Activated CD8-positive, alpha-beta memory T cell treated with anti-CD3 and anti-CD28 coated beads, Interleukin-2, amount 50 U/mL, for 48 hours (primary cell): ENCODE measurements at places on chromosomes 2 and 18.

- peak; percentile 75 for DNase-seq
Measured at GRCh38 chr2:226798422-226799210, 1.0 kb downstream of the IRS1 start.

GRCh38 chr18:35507623-35508022 is 9.9 kb upstream of the INO80C start:
- no peak for DNase-seq

- DNase-seq: no peak
Measured at GRCh38 chr2:135494917-135495316, 36.1 kb downstream of the ZRANB3 start.

DNA sequence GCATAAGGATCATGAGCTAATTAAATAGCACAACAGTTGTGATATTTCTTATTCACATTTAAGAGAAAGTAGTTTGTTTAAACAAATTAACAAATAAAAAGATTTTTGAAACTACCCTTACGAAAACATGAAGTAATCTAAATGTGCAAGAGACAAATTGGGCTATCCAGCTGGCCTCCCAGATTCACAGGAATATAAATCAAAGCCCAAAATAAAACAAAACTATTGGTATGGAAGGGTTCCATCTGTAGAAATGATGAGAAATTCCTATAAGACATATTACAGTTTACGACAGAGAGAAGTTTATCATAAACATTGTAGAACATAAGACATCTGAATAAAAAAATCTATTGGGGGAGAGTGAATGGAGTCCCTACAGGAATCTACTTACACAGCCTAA is 1125.1 kb downstream of the TDRD15 start:
- no peak for DNase-seq

- no peak for DNase-seq
Measured at GRCh38 chr18:49524349-49524748, 37.3 kb upstream of the C18orf32 start.

GRCh38 chr2:71852141-71852711 is 295.4 kb downstream of the CYP26B1 start:
- DNase-seq: no peak

- no peak for DNase-seq
Measured at GRCh38 chr2:161061786-161062185, 98.4 kb upstream of the TANK start.

- DNase-seq: no peak
Measured at GRCh38 chr18:50558948-50559751, 737 bp upstream of the MAPK4 start.

DNA sequence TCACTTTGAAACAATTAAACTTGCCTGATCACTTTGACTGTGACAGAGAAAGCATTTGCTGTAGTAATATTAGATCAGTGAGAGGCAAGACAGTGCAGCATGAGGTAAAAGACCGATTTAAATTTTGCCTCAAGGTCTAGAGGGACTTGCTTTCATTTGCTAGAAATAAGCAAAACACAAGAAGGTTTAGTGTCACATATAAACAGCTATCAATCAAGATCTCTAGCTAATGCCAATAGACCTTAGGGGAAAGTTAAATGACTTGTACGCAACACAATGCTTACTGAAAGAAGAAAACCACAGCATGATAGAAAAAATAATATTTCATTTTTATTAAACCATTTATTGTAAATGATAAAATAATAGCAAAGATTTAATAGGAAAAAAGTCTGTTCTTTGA is 113.5 kb downstream of the DSC3 start:
- no peak for DNase-seq

DNA sequence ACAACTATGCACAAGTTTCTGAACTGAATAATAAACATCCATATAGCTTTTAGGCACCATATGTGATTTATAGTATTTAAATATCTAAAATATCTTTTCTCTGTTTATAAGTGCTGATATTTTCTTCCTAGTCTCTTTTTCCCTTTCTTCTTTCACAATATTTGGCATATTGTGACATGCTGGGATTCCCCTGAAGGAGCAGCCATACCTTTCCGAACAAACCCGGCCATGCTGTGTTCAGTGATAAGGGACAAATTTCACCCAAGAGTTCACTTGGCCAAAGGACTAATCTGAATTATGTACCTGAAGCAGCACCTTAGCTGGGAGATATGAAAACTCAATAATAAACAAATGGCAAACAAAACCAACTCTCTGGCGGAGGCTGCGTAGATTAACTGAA is 250.8 kb downstream of the RDH14 start:
- DNase-seq: no peak

- no peak for DNase-seq
Measured at GRCh38 chr2:240930096-240930630, 24.0 kb downstream of the CROCC2 start.

DNA sequence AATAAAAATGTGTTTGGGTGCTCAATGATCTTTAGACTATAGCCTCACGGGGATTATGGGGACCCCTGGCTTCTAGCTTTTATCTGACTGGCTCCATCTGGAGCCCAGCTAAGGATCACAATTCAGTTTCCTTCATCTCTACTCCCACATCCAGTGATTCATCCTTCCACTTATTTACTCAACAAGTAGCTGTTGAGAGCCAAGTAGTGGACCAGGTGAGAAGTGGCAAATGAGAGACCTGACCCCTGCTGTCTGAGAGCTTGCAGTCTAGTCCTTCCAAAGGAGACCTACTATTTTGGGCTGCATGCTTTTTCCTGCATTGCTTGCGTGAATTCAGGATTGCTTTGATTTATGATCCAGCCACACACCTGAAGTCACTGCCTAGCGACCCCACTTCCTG is 10.7 kb upstream of the DSG3 start:
- DNase-seq: no peak

DNA sequence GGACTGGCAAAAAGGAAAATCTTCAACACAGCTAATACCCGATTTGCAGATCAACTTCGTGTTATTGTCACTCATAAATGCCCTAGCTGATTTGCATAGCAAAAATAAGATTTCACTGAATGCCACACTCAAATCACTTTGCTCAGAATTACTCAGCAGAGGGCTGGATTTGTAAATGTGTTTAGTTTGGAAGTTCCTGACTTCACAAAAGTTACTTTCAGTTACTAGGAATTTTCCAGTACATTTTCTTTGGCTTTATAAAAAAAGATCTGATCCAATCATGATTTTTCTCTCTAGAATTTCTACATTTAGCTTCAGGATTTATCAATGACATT is 433.3 kb upstream of the ID2 start:
- DNase-seq: no peak

DNA sequence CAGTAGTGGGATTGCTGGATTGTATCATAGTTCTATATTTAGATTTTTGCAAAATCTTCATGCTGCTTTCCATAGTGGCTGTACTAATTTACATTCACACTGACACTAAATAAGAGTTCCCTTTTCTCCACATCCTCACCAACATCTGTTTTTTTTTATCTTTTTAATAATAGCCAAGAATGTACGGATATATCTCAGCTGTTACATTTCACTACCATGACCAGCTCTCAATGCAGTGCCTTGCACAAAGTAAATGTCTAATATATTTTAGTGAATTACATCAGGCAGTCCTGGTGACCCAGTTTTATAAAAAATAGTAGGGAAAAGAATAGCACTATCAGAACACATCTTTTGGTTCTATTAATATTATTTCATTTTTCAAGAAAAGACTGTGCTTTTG is 161.8 kb downstream of the LNPK start:
- no peak for DNase-seq

DNA sequence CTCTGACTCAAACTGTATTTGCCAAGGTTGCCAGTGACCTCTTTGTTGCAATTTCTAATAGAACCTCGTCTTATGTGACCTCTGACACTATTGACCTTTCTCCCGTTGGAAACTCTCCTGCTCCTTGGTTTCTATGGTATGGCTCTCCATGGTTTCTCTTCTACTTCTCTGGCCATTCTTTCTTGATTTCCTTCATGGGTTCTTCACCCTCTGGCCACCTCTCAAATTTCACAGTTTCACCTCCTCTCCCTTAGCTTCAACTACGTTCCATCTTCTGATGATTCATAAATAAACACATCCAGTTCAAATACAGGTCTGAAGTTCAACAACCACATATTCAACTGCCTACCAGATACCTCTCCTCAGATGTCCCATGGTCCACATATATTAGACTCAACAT is 109.5 kb downstream of the CACNB4 start:
- DNase-seq: no peak

DNA sequence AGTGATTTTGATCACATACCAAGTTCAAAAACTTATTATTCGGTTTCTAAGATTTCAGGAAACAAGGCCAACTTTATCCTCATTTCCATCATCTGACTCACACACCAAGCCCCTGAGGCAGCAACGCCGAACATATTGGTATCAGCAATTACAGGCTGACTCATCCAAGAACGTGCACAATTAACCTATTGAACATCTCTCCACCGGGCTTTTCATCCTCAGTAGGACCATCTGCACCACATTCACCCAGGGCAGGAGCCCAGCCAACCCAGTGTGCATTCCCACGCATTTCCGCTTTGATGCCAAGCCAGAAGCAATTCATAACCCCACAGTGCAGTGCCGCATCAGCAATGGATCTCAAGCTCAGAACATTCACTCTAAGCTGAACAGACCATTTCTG is 52.9 kb downstream of the SCG2 start:
- DNase-seq: no peak

GRCh38 chr2:127105656-127106456 is 1.1 kb downstream of the BIN1 start:
- peak; percentile 54 for DNase-seq

GRCh38 chr2:234425639-234426603 is 71.0 kb downstream of the ARL4C start:
- DNase-seq: no peak

DNA sequence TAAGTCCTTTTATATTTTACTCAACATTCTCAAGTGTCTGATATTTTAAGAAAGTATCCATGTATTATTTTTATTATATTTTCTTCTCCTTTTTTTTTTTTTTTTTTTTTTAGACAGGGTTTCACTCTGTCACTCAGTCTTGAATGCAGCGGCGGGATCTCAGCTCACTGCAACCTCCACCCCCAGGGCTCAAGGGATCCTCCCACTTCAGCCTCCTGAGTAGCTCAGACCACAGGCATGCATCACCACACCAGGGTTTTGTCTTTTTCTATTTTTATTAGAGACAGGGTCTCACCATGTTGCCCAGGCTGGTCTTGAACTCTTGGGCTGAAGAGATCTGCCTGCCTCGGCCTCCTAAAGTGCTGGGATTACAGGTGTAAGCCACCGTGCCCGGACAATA is 212.1 kb downstream of the TCF4 start:
- DNase-seq: no peak
